ENCODE measurements at places on chromosomes 5 and 9. TPM values are rescaled to one million over a fixed set of nuclear protein-coding genes. Genes with fewer than 3 reads are reported as not detected.

Gene UNC13B
- total RNA-seq, result 1.6 TPM

Gene CREB3
- total RNA-seq, result 55.1 TPM

Gene HTR1A
- not detected for total RNA-seq

Gene PFDN1
- total RNA-seq, result 149 TPM

Gene MEF2C
- 0.24 TPM for total RNA-seq

Gene PCDHB9
- total RNA-seq, result 1.1 TPM

Gene NRARP
- 2.0 TPM for total RNA-seq

Gene SAPCD2
- total RNA-seq, result 51.2 TPM

Gene TLX3
- total RNA-seq, result not detected

Gene CD180
- not detected for total RNA-seq

Gene NDFIP1
- total RNA-seq, result 99.1 TPM

Gene GLRX
- 30.2 TPM for total RNA-seq

Gene C7
- not detected for total RNA-seq

Gene ARPC5L
- total RNA-seq, result 25.7 TPM

Gene MARCOL
- total RNA-seq, result not detected

Gene SLC6A3
- total RNA-seq, result not detected

Gene KCNV2
- not detected for total RNA-seq

Gene IL33
- not detected for total RNA-seq

Gene LCN9
- not detected for total RNA-seq

Gene TRIM36
- 1.0 TPM for total RNA-seq

Gene SLC6A19
- not detected for total RNA-seq

Gene PCDHB4
- total RNA-seq, result not detected

Gene SPATA31C1
- total RNA-seq, result not detected

Gene FYB1
- total RNA-seq, result not detected

Gene TRMT10B
- total RNA-seq, result 6.1 TPM

Gene INSL6
- not detected for total RNA-seq

Gene CAVIN4
- total RNA-seq, result 0.74 TPM

Gene OGN
- total RNA-seq, result not detected

Gene SLC46A2
- total RNA-seq, result not detected

Gene ZNF484
- 5.2 TPM for total RNA-seq

Gene MYOZ3
- total RNA-seq, result not detected

Gene UGT3A2
- not detected for total RNA-seq

Gene C5orf52
- total RNA-seq, result not detected

Gene NUTM2G
- not detected for total RNA-seq

Gene KIF27
- 0.67 TPM for total RNA-seq

Gene DNLZ
- 26.9 TPM for total RNA-seq

Gene IFNE
- not detected for total RNA-seq

Gene LVRN
- total RNA-seq, result not detected

Gene PDE6A
- total RNA-seq, result 0.07 TPM

Gene CDKN2B-AS1
- not detected for total RNA-seq

Gene PCDHA8
- 0.51 TPM for total RNA-seq

Gene PCAT7
- 1.4 TPM for total RNA-seq

Gene ADAMTSL2
- total RNA-seq, result not detected

Gene SLC45A2
- total RNA-seq, result not detected

Gene FBXL7
- total RNA-seq, result 0.12 TPM

Gene ADAM19
- total RNA-seq, result 6.8 TPM

Gene SLC4A9
- total RNA-seq, result not detected

Gene ACOT12
- not detected for total RNA-seq

Gene ITK
- total RNA-seq, result not detected

Gene SCGB3A2
- not detected for total RNA-seq

Gene NR2F1
- 0.37 TPM for total RNA-seq

Gene INSL4
- not detected for total RNA-seq

Gene RIOK2
- 56.0 TPM for total RNA-seq

Measured in Caki2 (cell line).